ENCODE measurements at places on chromosomes 5 and 9.

DNA sequence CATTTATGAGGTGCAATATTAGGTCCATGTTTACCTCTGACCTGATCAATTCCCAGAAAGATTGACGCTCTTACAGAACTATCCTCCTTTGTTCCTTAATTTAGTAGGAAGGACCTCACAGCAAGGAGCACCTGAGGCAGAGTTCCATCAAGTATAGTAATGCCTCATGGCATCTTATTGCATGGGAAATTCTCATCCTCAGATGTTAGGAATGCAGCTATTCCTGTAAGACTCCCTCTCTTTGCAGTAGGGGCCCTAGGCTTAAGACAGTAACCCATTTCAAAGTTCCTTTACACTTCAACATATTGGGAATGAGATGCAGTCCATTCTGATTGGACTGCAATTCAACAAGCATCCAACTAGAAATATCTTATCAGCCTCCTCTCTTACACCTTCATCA lies 69.8 kb downstream of the SLCO4C1 start:
- DNase-seq, result no peak

- DNase-seq, result no peak
These were observed 54.4 kb downstream of the CMYA5 start for GRCh38 chr5:79743846-79744605.

- DNase-seq, result no peak
These were observed 209.6 kb upstream of the TNC start for GRCh38 chr9:115327436-115328122.

DNA sequence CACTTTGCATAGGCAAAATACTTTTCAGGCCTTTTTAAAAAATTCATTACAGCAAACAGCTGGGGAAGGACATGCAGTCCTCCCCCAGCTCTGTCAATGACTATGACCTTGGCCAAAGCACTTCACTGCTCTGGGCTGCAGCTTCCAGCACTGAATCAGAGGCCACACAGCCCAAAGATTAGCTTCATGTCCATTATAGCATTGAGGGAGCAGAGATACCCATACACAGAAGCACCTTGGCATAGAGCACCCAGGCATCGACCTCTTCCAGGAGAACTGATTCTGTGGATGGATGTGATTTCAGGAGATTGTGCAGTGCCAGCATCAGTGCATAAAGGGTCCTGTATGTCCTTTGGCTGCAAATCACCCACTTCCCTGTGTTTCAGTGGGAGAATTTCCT lies 241.9 kb downstream of the MARCHF11 start:
- DNase-seq, result no peak

DNA sequence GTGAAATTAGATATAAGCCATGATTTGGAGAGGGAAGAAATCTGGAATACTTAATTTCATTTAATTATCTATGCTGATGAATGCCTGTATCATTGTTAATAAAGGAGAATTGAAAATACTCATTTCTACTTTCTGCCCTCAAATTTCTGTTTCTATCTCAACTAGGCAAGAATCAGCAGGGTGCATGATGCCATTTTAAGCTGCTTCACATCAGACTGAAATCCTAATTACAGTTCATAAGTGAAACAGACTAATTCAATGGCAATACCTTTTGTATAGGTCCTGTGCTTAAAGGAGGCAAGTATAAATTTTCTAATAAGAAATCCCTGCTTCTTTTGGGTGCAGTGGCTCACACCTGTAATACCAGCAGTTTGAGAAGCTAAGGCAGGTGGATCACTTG lies 22.3 kb upstream of the TAL2 start:
- no peak for DNase-seq

DNA sequence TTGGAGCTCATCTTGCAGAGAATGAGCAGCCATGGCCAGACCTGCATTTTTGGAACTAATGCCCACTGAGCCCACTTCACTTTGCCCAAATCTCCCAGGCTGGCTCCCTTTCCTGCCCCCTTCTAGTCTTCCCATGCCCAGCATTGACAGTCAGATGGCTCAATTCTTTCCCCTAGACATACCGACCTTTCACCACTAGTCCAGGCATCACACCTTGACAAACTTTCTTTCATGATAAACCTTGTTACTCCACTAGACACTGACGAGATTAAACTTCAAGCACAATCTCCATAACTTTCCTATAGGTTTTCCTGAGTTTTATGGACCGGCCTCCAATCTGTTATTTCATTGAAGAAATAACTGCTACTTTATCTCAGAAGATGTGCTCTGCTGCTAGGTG lies 47.8 kb upstream of the RAI14 start:
- DNase-seq, result no peak

GRCh38 chr5:96051401-96051830 lies 89.8 kb upstream of the ELL2 start:
- DNase-seq, result no peak

GRCh38 chr5:139341187-139341688 lies 416 bp upstream of the PAIP2 start:
- no peak for DNase-seq

DNA sequence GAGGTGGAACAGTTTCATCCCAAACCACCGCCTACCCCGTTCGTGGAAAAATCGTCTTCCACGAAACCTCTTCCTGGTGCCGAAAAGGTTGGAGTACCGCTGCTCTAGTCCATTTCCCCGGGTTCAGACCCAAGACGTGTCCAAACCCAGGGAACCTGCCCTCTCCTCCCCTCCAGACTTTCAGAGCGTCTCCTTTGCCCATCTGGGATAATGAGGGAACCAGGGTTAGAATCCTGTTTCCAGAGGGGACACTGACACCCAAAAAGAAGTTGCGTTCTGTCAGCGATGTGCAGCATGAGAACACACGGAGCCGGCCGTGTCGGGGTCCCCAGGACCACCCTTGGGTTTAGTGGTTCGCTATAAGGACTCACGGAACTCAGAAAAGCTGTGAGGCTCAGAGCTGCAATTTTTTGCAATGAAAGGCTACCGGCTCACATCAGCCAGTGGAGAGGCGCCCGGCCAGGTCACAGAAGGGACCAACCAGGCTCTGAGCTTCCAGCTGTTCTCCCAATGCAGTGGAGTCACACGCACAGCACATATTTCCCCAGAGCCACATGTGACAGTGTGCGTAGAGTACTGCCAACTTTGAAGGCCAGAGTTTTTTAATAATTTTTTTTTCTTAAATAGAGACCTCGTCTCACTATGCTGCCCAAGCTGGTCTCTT lies 19.4 kb downstream of the LAMC3 start:
- DNase-seq, result no peak

- DNase-seq, result no peak
These were observed 28.4 kb upstream of the PITX1 start for GRCh38 chr5:135062216-135063055.
